ENCODE measurements at places on chromosomes 12 and 14.

- DNase-seq: no peak
Observed at GRCh38 chr14:29799464-29800095, 128.1 kb downstream of the PRKD1 start.

DNA sequence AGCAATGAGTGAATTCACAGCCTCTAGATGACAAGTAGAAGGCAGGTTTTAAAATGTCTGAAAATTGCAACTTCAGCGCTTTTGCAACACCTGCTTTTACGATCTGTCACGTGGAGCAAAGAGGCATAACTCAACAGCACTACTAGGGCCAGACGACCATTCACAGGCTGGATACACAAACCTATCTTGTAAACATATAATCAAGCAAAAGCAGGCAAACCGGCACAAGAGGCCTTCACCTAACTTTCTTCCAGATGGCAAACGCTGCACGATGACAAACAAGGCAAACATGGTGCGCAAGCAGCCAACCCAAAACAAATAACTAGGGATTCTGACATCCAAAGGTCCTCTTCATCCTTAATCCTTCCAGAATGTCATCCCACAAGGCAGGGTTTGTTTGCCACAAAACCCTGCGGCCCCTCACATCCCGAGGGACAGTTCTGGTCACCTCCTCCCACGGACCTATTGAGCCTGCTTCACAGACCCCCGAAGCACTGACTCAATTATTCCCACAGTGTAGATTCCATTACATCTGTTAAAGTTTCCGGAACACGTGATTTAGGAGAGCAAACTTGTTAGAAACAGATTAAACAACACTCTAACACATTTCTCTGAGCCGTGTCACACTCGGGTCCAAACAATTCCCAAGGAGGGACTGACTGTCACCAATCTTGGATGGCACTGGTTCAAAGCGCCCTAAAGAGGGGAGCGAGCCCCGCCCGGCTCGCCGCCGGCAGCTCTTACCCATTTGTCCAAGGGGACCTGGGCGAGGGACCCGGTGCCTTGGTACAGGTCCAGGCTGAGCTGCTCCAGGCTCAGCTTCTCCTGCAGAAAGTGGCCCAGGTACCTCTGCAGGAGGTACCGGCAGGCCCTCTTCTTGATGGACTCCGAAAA is 823 bp downstream of the ATG2B start:
- DNase-seq: no peak

DNA sequence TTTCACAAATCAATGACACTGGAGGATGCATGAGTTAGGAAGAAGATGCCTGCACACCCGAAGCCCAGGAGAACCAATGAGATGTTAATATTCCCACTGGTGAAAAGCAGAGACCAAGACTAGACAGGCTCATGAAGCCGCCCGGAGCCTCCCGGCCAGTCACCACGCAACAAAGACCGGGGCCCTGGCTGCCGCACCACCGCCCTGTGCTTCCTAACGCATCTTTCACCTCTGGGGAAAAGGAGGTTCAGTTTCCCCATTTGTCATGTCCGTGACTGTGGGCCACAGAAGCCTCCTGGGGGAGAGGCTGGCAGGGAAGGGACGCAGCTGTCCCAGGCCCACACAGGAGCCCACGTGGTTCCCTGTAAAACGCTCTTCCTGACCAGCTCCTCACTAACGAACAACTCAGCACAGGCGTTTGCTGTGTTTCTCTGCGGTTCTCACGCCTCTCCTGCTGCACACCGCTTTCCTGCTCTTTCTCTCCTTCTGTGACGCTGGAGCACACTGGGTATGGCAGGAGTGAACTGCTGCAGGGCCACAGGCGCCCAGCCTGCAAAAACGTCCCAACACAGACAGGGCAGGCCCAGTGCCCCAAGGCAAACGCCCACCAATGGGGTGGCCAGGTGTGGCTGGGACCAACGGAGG is 10.8 kb downstream of the RIMBP2 start:
- DNase-seq: no peak

- DNase-seq: no peak
Observed at GRCh38 chr12:106816231-106816630, 41.7 kb downstream of the RIC8B start.

GRCh38 chr12:95258151-95258550 is 40.5 kb downstream of the VEZT start:
- no peak for DNase-seq

Measured in urinary bladder (tissue), 4 donors.